Left cardiac atrium (tissue), 4 donors: ENCODE measurements at places on chromosomes 16 and 17. TPM values are rescaled to one million over a fixed set of nuclear protein-coding genes. Genes with fewer than 3 reads are reported as not detected.
A peak's percentile ranks its signal among the peaks of the same experiment; 100 is the strongest.

Gene GRB2
- total RNA-seq, result 90.3 TPM

Gene ABCC12
- not detected for total RNA-seq

DNA sequence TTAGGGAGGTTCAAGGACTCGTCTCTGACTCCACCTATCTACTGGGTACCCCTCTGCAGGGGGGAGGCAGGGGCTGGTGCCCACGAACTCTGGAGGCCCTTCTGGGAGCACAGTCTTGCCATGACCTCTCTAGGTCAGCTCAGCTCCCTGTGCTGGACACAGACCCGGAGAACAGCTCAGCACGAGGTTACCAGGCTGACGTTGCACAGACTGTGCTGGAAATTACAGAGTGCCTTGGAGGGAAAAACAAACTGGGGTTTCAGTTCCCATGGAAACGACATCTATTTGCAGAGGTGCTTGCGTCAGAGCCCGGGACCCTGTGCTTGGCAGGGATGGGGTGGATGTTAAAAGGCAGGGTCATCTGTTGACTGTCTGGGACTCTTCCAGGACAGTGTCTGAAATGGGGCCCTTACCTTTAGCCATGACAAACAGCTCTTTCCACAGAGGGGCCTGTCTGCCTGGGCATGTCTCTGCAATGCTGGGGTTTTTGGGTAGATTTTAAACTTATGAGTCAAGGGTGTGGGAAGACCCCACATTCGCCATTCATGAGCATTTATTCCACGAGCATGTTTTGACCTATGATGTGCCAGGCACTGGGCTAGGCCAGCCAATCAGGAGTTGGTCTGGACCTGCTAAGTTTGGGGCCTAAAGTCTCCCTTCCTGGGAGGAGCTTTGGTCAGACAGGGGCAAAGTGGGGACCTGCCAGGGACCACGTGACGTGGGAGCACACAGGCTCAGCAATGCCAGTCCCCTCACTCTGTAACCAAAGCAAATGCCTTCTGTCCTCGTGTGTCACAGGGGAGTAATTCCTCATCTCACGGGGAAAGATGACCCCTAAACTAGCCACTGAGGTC, 22.5 kb downstream of the CCR7 start:
- DNase-seq, result peak; percentile 90

DNA sequence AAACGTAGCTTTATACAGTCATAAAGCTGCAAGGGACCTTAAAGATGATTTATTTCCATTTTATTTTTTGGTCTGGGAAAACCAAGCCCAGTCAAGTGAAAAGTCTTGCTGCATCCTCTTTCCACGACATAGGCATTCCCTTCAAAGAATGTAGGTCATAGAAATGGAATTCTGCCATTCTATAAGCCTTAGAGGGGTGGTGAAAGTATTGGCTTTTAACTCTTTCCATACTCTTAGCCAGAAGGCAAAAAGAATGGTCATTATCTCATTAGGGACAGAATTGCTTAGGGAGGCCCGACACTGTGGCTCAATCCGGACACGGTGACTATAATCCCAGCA, 7.9 kb upstream of the MSL1 start:
- DNase-seq, result no peak

DNA sequence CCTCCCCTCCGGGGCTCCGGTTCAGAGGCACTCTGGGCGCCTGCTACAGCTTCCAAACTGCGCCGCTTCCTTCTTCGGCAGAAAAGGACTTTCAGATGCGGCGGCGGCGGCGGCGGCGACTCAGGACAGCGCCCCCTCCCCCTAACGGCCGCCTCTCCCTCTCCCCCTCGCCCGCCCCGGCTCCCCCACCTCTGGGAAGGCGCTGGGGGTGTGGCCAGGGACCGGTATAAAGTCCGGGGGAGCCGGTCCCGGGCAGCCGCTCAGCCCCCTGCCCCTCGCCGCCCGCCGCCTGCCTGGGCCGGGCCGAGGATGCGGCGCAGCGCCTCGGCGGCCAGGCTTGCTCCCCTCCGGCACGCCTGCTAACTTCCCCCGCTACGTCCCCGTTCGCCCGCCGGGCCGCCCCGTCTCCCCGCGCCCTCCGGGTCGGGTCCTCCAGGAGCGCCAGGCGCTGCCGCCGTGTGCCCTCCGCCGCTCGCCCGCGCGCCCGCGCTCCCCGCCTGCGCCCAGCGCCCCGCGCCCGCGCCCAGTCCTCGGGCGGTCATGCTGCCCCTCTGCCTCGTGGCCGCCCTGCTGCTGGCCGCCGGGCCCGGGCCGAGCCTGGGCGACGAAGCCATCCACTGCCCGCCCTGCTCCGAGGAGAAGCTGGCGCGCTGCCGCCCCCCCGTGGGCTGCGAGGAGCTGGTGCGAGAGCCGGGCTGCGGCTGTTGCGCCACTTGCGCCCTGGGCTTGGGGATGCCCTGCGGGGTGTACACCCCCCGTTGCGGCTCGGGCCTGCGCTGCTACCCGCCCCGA, at the start of gene IGFBP4:
Gene IGFBP4 (plus strand): TSS at position 255 of the 792 bp plus-strand sequence. CDS start 286 bp downstream, at position 541.
- peak; percentile 89 for DNase-seq

GRCh38 chr16:88730632-88731607, 24.6 kb downstream of the CTU2 start:
- no peak for DNase-seq

GRCh38 chr17:44503147-44504029, at the start of gene GPATCH8:
TSS of gene GPATCH8 (minus strand) at chr17:44503406. CDS start at chr17:44503370, 36 bp downstream.
- DNase-seq, result peak; percentile 95

DNA sequence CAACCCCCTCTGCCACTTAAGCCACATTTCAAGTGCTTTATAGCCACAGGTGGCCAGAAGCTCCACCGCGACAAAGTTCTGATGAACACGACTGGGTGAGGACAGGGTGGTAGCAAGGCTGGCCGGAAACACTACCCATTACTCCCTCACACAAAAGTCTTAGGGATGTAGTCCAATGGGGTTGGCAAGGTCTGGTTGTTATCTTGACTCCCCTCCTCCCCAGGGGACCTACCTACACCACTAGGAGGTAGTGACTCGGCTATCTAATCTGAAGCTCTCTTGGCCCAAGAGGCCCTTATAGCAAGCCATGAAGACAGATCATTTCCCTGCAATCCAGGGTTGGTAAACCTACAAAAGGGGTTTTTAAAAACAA, 8.4 kb downstream of the LITAFD start:
- DNase-seq, result no peak

- DNase-seq, result no peak
Measured at GRCh38 chr16:50719401-50720337, 22.2 kb upstream of the CYLD start.
